Stimulated activated CD4-positive, alpha-beta T cell treated with anti-CD3 and anti-CD28 coated beads, Interleukin-12 subunit alpha, Interleukin-12 subunit beta, amount 100 ng/mL, for 4 hours (primary cell): ENCODE measurements at places on chromosomes 6 and 20.

GRCh38 chr6:121216928-121217327, 117.4 kb downstream of the TBC1D32 start:
- DNase-seq, result no peak

GRCh38 chr6:131867744-131868143, 59.9 kb downstream of the ENPP1 start:
- no peak for DNase-seq

DNA sequence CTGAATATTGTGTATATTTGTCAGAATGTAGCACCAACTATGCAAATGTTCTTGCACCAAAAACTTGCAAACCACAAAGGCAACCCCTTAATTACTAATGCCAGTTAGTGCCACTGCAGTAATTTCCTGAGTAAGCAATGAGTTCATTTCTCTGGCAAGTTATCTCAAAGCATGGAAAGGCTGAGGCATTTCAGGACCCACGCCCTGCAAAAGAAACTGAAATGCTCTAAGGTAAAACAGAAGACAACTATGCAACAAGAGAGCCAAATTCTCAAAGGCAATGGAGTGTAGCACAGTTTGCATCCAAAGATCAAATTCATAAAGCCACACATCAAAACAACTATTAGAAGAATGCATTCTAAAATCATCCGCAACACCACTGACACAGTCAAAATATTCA, 994.4 kb downstream of the EYS start:
- no peak for DNase-seq

GRCh38 chr6:16174416-16175078, 45.7 kb downstream of the MYLIP start:
- DNase-seq, result no peak

GRCh38 chr6:26500102-26500501, at the start of gene BTN1A1:
BTN1A1 (plus strand) TSS chr6:26500303; CDS start chr6:26501287, 984 bp downstream.
- DNase-seq, result no peak

- no peak for DNase-seq
Measured at GRCh38 chr6:157096522-157096921, 226.8 kb downstream of the TMEM242 start.

DNA sequence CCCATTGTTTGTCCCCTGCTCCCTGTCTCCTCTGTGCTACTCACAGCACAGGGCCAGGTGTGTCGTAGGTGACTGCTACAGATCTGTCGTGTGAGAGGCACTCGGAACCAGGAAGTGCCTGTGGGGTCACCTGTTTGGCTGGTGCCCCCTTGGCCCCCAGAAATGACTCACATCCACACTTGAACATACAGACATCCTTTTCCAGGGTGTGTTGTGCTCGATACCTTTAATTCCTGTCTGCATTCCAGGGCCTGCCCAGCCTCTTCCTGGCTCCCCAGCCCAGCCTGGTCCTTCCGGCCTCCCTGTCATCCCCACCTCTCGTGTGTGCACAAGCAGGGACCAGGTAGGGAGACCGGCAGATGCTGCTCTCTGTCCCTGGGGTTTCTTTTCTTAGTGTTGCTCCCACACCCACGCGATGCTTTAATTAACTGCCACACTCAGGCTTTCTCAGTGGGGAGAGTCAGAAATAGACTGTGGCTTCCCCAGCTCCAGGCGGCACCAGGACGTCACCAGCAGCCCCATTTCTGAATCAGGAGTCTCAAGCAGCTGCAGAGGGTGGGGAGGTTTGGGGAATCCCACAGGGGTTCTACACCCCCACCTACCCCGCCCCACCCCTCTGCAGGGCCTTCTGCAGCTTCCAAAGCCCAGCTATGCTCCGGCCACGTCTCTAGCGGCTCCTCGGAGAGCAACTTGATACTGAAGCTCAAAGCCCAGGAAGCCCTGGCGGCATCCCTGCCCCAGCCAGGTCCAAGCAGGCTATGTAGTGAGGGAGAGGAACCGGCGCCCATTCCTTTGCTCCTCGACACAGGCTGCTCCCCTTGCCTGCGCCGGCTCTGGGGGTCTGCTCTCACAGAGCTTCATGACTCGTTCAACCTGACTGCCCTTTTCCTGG, 102.2 kb downstream of the SYCP2 start:
- no peak for DNase-seq

DNA sequence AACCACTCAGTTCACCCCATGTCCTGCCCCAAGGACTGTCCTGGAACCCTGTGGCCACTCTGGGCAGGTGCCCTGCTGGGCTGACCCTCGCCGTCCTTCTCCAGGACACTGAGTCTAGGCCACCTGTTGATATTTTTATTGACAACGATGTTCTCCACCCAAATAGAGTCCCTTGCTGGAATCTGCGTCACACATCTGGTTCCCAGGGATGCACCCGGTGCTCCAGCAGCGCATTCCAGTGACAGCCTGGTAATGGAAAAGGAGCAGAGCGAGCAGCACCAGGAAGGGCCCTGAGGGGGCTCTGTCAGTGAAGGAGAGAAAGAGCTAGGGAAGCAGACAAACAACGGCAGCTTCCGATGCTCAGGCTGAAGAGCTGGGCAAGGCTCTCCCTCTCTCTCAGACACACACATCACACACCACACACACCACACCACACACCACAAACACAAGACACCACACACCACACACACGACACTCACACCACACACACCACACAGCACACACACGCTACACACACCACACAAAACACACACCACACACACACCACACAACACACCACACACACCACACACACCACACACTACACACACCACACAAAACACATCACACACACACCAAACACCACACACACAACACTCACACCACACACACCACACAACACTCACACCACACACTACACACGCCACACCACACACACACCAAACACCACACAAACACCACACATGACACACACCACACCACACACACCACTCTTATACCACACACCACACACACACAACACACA, 117.9 kb upstream of the THBS2 start:
- no peak for DNase-seq
